ENCODE measurements at places on chromosomes 1 and 21.
A peak's percentile ranks its signal among the peaks of the same experiment; 100 is the strongest.

DNA sequence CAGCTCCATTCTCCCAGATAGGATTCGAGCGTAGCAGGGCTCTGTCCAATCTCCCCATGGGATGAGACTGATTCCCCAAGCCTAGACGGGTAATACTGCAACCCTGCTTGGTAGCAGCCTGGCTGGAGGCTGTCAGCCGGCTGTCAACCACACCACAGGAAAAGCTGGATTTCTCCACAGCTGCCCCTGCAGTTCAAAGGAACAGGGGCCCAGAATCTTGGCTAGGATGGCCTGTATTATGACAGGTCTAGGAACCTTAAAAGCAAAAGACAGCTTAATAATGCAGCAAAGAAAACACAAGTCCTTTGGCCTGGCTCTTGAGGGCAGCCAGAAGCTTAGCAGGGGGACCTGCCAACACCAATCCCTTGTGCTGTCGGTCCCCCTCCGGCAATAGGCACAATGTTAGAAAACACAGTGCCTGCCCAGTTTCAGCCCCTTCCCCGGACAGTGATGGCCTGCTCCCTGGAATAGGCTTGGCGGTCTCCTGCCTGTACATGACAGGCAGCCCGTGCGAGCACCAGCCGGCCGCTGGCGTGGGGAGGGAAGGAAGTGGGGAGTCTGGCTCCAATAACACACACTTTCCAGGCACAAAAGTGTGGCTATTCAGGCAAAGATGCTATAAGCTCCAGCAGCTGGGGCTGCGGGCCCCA lies 90.5 kb downstream of the TRABD2B start:
- no peak for DNase-seq

GRCh38 chr1:3772027-3772714 lies 378 bp upstream of the SMIM1 start:
- peak; percentile 94 for DNase-seq

- no peak for DNase-seq
These were observed 23.6 kb downstream of the COA6 start for GRCh38 chr1:234396871-234397270.

GRCh38 chr1:100912019-100912418 lies 16.1 kb downstream of the SLC30A7 start:
- DNase-seq, result no peak

DNA sequence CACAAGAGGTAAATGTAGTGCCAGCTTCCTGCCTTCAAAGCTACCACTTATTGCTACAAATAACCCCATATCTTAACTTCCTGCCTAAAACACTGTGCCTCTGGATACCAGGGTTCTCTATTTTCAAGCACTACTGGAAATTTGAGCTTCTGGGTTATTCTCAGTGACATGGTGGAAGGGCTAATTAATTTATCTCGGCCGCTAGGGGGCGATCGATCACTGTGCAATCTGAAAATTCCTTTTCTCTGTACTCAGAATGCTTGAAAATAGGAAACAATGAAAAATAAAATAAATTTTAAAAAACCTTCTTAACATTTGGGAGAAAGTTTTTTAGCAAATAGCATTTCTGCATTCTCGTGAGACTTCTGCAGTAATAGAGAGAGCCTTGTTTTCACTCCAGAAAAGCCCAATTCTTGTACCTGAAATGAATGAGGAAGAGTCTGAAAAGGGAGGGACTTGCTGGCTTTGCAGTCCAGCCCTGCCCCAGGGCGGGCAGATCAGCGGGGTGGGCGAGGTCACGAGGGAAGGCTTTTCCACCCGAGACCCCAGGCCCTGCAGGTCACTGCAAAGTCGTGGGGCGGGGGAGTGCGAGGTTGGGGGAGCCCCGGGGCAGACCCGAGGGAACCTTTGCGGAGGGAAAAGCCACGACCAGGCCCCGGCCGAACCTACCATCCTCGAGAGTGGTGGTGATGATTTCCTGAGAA lies 276.7 kb downstream of the PCP4 start:
- peak; percentile 60 for DNase-seq

GRCh38 chr1:41718497-41718896 lies 200.2 kb downstream of the HIVEP3 start:
- no peak for DNase-seq

GRCh38 chr21:35204850-35205541 lies 155.9 kb upstream of the RUNX1 start:
- DNase-seq, result peak; percentile 31

- no peak for DNase-seq
These were observed 140.0 kb downstream of the DNM3 start for GRCh38 chr1:171981303-171981702.

DNA sequence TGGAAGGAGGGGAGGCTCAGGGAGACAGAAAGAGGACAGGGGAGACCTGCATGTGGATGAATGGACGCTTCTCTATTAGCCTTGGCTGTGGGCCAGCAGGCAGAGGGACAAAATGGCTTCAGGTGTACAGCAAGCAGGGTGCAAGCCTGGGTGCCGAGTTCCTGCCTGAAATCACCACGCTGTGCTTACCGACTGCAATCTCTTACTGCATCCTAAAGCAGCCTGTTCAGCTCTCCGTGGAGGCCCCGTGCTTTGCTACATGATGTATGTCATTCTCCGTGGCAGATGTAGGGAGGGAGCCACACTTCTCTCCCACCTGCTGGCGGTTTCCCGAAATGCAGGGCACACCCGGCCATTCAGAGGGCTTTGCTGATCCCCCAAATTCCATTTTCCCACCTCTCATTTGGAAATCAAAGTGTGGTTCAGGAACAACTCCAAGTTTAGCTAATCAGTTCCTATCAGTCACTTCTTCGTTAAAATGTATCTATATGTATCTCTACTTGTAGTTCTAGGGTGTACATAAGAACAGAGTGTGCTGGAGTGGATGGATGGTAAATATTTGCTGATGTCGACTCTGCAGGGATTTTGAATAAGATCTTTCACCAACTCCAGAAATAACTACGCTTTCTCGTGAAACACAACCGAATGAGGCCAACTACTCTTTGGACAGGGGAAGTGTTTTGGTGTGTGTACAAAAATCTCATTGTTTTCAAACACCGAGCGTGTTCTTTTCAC lies 122.3 kb upstream of the BACE2 start:
- DNase-seq, result peak; percentile 3
